Naive thymus-derived CD8-positive, alpha-beta T cell (primary cell): ENCODE measurements at places on chromosomes 2 and 18. TPM values are rescaled to one million over a fixed set of nuclear protein-coding genes. Genes with fewer than 3 reads are reported as not detected.

The MYO1B gene
- 0.44 TPM for total RNA-seq

DNA sequence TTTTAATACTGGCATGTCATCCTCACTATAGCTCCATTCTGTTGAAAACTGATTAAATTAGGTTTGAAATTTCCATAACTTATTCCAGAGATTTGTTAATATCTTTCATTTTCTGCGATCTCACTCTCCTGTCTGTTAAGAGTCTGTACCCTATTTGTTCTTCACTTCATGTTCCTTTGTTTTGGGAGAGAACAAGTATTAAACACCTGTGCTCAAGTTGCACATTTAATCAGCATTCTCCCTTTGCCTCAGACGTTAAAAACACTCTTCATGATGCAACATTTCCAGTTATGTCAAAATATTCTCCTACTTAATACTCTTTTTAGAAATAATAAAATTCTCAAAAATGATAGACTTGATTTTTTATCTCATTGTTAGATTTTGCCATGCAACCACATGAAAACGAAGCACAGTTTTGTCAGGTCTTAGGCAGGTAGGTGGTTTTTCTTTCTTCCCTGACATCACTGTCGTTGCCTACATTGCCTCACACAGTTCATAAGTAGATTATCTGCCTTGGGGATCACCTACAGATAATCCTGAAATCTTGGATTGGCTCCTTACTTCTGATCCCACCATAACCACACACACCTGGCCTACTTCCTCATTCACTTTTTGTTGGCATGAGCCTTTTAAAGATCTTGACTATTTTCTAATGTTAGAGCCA lies 109.9 kb downstream of the GAREM1 start:
- H3K36me3 ChIP-seq: no peaks in the 10 kb centered on the region
- H3K27me3 ChIP-seq: peaks cover 15% of the 10 kb centered on the region
- H3K4me1 ChIP-seq: no peaks in the 10 kb centered on the region
- no peak overlapping the region for H3K4me3 ChIP-seq
- no peak for DNase-seq

The CREB1 gene
- 149 TPM for total RNA-seq

DNA sequence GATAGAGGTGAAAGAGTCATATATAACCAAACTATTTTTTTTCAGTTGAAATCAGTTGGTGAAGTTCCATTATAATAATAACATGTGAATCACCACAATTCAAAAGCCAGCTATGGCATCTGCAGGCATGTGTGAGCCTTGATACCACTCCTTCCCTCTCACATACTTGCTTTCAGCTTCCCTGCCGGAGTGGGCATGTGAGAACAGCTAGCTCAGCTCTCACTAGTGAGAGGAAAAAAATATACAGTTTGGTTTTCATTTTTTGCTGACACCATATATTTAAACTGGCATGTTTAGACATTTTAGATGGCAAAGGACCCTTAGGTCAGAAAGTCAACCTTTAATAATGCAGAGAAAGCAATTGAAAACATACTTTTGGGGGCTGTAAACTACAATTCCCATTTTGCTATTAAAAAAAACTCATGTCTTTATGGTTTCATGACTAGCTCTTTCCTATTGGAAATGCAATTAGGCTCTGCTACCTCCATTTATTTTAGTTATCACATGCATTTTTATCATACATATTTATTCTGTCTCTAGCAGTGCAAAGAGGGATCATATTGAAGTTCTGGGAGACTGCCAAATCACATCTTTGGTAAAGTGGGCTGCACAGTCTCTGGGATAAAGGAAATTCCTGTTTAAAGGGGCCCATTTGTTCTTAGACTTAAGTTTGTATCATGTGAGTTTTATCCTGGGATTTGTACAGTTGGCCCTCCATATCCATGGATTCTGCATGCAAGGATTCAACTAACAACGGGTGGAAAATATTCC lies 33.2 kb upstream of the SLC40A1 start:
- no peak for DNase-seq
- no peak overlapping the region for H3K4me3 ChIP-seq
- no peaks in the 10 kb centered on the region for H3K27me3 ChIP-seq
- no peaks in the 10 kb centered on the region for H3K36me3 ChIP-seq
- no peaks in the 10 kb centered on the region for H3K4me1 ChIP-seq
- H3K27ac ChIP-seq: no peak overlapping the region

DNA sequence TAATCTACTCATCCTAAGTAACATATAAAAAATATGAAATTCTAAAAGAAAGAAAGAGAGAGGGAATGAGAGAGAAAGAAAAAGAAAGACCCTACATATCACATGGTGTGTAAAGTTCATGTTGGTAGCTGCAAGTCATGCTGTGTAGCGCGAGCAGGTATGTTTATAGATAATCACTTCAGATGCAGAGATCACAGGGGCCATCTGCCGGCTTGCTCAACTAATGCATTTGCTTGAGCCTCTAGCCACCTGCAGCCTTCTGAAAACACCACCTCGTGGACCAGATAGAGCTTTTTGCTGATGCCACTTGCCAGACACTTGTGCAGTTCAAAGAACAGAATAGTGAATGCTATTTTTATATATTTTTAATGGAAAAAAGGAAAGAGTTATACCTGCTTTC lies 37.6 kb downstream of the CDH7 start:
- no peak for DNase-seq
- H3K4me1 ChIP-seq: no peaks in the 10 kb centered on the region
- H3K27ac ChIP-seq: no peak overlapping the region
- H3K4me3 ChIP-seq: no peak overlapping the region
- H3K27me3 ChIP-seq: no peaks in the 10 kb centered on the region
- no peaks in the 10 kb centered on the region for H3K36me3 ChIP-seq

The INHA gene
- not detected for total RNA-seq

DNA sequence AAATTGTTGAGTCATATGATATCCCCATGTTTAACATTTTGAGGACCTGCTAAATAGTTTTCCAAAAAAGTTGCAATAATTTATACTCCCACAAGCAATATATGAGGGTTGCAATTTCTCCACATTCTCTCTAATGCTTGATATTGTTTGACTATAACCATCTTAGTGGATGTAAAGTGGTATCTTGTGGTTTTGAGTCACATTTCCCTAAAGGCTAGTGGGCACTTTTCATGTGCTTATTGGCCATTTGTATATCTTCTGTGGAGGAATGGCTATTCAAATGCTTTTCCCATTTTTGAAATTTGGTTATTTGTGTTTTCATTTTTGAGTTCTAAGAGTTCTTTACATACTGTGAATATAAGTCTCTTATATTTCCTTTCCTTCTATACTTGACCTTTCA lies 82.7 kb downstream of the SCG2 start:
- no peak for DNase-seq
- H3K4me3 ChIP-seq: no peak overlapping the region
- no peaks in the 10 kb centered on the region for H3K4me1 ChIP-seq
- no peaks in the 10 kb centered on the region for H3K27me3 ChIP-seq
- H3K27ac ChIP-seq: no peak overlapping the region

GRCh38 chr18:41969881-41970280 lies 14.8 kb downstream of the PIK3C3 start:
- no peak overlapping the region for H3K4me3 ChIP-seq
- H3K36me3 ChIP-seq: peaks cover 24% of the 10 kb centered on the region
- H3K27ac ChIP-seq: no peak overlapping the region
- no peaks in the 10 kb centered on the region for H3K27me3 ChIP-seq
- peaks cover 52% of the 10 kb centered on the region for H3K4me1 ChIP-seq
- no peak for DNase-seq

GRCh38 chr18:55189972-55190371 lies 230.7 kb upstream of the CCDC68 start:
- no peak overlapping the region for H3K27ac ChIP-seq
- H3K27me3 ChIP-seq: peaks cover 2% of the 10 kb centered on the region
- H3K4me3 ChIP-seq: no peak overlapping the region
- no peak for DNase-seq
- H3K4me1 ChIP-seq: no peaks in the 10 kb centered on the region

The VAMP8 gene
- 73.9 TPM for total RNA-seq

DNA sequence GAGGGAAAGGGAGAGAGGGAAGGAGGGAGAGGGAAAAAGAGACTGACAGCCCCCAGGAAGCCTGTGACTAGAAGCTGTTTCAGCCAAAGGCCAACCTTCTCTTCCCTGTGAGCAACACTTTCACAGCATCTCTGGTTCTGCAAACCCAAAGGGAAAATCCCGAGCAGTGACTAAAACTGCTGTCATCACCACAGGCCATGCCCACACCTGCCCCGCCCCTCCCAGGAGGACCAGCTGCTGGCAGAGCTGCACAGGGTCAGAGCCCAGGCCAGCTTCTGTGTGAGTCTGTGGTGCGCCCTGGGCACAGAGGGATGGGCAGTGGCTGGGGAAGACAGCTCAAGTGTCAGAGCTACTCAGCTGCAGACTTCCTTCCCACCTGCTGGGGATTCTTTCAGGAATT lies 64.9 kb upstream of the OTOS start:
- no peaks in the 10 kb centered on the region for H3K4me1 ChIP-seq
- no peak for DNase-seq
- H3K27me3 ChIP-seq: peaks cover 46% of the 10 kb centered on the region
- H3K36me3 ChIP-seq: no peaks in the 10 kb centered on the region
- no peak overlapping the region for H3K27ac ChIP-seq
- H3K4me3 ChIP-seq: no peak overlapping the region

DNA sequence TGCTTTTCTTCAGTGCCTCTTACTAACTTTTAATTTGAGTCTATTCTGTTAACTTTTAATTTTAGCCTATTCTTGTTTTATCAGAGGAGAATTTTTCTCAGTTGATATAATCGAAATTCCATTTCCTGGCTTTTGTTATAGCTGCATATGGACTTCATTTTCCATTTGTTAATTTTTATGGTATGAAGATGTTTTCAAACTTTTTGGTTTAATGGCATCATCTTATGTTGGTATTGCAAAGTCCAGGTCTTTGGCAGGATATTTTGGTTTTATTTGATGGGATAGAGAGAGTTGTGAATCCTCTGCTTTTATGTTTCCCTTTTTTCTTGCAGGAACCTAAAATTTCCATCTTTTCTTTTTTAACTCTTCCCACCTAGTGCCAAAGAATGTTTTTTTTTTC lies 70.9 kb upstream of the RAPGEF4 start:
- no peak overlapping the region for H3K27ac ChIP-seq
- no peaks in the 10 kb centered on the region for H3K27me3 ChIP-seq
- no peaks in the 10 kb centered on the region for H3K4me1 ChIP-seq
- DNase-seq: no peak
- H3K4me3 ChIP-seq: no peak overlapping the region
- no peaks in the 10 kb centered on the region for H3K36me3 ChIP-seq

- H3K4me1 ChIP-seq: peaks cover 13% of the 10 kb centered on the region
- H3K27me3 ChIP-seq: peaks cover 8% of the 10 kb centered on the region
- DNase-seq: peak; percentile 12
- H3K36me3 ChIP-seq: peaks cover 2% of the 10 kb centered on the region
- no peak overlapping the region for H3K27ac ChIP-seq
Observed at GRCh38 chr18:79804130-79804787, 6.5 kb downstream of the KCNG2 start.

DNA sequence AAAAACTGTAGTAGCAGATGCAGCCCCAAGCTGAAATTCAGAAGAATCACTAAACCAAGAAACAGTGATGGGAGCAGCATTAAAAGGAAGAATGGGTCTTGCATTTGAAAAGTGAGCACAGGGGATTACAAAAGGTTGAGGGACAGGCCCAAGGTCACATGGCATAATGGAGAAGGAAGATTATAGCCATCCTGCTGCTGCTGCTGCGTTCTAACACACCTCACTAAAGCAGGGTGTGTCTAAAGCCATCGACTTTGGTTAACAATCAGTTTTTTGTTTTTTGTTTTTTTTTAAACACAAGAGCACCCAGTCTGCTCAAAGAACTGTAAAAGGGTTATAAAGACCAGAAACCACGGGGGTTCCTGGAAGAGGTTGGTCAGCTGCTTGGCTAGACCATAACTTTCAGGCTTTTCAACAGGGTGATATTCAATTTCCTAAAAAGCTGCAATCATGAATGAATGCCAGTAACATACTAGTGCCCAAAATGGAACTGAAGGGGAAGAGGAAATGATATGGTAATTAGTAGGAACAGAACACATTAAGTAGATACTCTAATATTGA lies 102.6 kb downstream of the MYO5B start:
- H3K4me3 ChIP-seq: no peak overlapping the region
- DNase-seq: no peak
- H3K4me1 ChIP-seq: peaks cover 2% of the 10 kb centered on the region
- no peaks in the 10 kb centered on the region for H3K36me3 ChIP-seq
- H3K27me3 ChIP-seq: peaks cover 25% of the 10 kb centered on the region
- H3K27ac ChIP-seq: no peak overlapping the region

The CUL3 gene
- total RNA-seq: 96.5 TPM
